ENCODE measurements at places on chromosomes 16 and 17.

GRCh38 chr17:43984521-43984920, 19.9 kb upstream of the NAGS start:
- DNase-seq, result no peak

DNA sequence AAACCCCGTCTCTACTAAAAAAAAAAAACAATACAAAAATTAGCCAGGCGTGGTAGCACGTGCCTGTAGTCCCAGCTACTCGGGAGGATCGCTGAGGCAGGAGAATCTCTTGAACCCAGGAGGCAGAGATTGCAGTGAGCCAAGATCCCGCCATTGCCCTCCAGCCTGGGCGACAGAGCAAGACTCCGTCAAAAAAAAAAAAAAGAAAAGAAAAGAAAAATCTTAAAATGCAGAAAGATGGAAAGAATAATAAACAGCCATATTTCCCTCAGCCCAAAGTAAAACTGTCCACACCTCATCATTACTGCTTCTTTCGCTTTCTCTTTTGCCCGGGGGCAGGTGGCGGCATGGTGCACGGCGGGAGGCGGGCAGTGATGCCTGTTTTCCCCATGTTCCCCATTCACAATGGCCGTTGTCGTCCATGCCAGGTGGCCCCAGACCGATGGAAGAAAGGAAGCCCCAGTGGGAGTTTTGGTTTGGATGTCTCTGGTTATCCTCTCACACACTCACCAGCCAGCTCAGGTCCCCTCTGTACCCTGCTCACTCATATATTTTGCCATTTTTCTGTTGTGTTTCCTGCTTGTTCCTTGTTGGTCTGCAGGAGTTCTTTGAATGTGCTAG, 37.0 kb upstream of the PEMT start:
- no peak for DNase-seq

- no peak for DNase-seq
Observed at GRCh38 chr17:64661726-64661975, 456 bp downstream of the SMURF2 start.

GRCh38 chr17:77749321-77749751, 209.2 kb upstream of the TNRC6C start:
- DNase-seq, result no peak

DNA sequence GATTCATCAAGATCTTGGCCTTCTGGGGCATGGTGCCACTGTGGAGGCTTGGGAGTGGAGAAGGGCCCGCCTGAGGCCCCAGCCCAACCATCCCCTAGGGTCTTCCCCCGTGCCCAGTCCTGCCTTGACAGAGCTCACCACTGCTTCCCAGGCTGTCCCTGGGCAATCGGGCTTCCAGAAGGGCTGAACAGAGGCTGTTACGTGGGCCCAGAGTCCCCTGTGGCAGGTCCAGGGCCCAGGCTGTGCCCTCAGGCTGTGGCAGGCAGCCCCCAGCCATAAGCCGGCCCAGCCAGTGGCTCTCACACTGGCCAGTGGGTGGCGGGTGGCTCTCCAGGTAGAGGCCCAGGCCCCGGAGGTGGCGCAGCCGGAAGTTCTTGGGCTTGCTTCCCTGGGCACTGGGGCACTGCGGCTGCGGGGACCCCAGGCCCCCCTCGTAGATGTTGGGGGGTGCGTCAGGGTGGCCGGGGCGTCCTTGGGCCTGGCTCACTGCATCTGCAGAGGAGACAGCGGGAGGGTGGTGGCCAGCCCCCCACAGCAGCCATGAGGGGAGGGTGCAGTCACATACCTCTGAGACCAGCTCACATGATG, 809 bp downstream of the C16orf90 start:
- no peak for DNase-seq

DNA sequence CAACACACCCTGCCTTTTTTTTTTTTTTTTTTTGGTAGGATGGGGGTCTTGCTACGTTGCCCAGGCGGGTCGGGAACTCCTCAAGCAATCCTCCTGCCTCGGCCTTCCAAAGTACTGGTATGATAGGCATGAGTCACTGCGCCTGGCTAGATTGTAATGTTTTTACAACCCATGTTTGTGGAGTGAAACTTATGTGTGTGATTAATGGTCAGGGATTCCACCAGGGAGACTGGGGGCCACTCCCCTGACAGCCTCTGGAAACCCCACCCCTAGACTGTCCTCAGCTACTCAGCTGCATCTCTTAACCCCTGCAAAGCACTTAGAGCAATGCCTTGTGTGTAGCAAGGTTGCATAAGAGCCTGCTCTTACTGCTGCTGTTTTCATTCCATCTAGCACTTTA, 220.5 kb downstream of the PARN start:
- no peak for DNase-seq

- DNase-seq, result no peak
Observed at GRCh38 chr17:33175562-33175961, 117.5 kb downstream of the ASIC2 start.

- no peak for DNase-seq
Observed at GRCh38 chr16:27468941-27469531, 67.1 kb downstream of the IL21R start.

DNA sequence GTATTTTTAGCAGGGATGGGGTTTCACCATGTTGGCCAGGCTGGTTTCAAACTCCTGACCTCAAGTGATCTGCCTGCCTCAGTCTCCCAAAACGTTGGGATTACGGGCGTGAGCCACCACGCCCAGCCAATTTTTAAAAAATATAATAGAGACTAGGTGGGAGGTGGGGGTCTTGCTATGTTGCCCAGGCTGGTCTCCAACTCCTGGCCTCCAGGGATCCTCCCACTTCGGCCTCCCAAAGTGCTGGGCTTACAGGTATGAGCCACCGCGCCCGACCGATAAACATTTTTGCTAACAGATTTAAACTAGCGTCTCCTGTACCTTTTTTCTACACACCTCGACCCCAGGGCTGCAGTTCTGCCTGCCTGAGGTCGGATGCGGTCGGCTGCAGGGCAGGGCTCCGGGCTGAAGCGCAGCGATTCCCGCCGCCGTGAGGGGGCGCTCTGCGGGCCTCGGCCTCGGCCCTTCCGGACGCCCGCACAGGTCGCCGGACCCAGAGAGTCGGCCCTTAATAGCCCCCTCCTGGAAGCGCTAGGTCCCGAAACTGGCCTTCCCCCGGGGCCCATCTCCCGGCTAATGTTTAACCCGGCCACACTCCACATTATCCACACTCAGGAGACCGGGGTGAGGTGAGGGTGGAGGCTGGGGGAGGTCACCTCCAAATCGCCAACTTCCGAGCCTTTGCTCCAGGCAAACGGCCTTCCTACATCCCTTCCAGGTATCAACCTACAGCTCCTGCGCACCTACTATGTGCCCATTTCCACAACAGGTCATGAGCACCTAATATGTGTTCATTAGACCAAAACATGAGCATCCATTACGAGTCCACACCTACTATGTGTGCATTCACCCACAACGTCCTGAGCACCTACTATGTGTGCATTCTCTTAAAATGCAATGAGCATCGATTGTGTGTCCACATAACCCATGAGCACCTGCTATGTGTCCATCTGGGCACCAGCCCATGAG, 2.0 kb upstream of the GLIS2 start:
- DNase-seq, result no peak

- DNase-seq, result no peak
Observed at GRCh38 chr17:7782240-7782639, 51.8 kb upstream of the KDM6B start.

GRCh38 chr17:76889323-76889722, 21.1 kb downstream of the MGAT5B start:
- no peak for DNase-seq

GRCh38 chr17:27433521-27433920, 22.7 kb upstream of the KSR1 start:
- DNase-seq, result no peak

DNA sequence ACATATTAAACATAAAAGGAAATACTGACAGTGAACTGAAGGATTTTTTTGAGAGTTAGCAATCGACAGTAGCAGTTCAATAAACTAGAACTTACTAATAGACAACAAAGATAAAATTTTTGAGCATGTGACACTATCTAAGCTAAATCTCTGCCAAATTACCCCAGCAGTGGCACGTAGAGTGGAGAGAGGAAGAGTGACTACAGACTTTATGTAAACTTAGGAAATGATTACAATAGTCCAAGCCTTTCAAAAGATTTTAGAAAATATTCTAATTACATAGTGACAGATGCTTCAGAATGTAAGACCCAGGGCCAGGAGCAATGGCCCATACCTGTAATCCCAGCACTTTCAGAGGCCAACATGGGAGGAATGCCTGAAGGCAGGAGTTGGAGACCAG, 52.4 kb downstream of the CFDP1 start:
- no peak for DNase-seq

DNA sequence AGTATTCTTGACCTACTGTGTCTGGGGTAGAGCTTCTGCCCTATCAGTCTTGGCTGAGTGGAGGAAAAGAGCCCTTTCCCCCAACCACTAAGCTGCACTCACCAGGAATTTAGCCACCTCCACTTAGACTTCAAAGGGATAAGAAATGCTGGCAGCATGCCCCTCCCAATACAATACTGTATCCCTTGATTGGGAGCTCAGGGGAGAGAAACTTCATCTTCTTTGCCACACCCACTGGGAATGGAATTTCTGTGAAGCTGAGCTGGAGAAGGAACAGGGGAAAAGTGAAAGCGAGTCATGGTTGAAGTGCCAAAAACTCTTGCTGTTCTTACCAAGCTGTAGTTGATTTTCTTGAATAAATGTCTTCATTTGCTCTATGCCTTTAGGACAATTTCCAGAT, 68.8 kb downstream of the CEP112 start:
- DNase-seq, result no peak

- no peak for DNase-seq
Observed at GRCh38 chr16:88376835-88377726, 5.7 kb upstream of the ZNF469 start.

GRCh38 chr16:88370365-88370764, 12.4 kb upstream of the ZNF469 start:
- DNase-seq, result no peak

- no peak for DNase-seq
Observed at GRCh38 chr17:50737118-50737698, 17.8 kb downstream of the LUC7L3 start.

GRCh38 chr17:53571342-53571741, 251.4 kb upstream of the KIF2B start:
- no peak for DNase-seq

DNA sequence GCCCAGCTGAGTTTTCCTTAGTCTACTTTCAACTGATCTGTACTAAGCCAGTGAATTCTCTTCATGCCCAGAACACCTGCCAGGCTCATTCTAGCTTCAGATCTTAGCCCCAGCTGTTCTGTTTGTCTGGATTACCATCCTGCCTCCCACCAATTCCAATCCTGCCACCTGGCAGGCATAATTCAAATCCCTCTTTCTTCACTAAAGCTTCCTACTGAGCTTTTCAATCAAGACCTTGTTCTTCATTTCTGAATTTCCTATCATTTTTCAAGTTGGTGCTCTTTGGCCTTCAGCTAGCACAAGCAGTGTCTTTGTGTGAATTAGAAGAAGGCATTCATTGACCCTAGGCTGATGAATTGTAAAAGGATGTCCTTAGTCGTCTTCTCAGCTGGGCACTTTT, 357.6 kb downstream of the UTP18 start:
- DNase-seq, result no peak

Measured in NCI-H1436 treated with DMSO at 0.1 percent for 48 hours (cell line).